ENCODE measurements at places on chromosomes 4 and X.

GRCh38 chrX:26597981-26598380, 382.0 kb downstream of the MAGEB5 start:
- DNase-seq: no peak

DNA sequence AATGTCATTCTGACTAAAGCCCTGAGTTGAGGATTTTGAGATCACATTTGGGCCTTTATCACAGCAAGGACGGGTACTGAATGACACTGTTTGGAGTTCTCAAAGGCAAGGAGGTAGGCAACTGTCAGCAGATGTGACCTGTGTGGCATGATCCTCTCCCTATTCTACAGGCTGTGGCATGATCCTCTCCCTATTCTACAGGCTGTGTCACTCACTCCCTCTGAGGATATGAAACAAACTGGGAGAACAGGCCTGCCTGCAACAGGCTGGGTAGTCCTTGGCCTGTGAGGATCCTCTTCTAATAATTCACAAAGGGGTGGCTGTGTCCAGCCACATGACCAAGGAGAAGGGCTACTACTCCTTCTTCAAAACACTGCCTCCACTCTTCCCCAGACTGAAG, 14.9 kb upstream of the TCEANC start:
- no peak for DNase-seq

GRCh38 chr4:81257021-81257420, 42.0 kb upstream of the PRKG2 start:
- DNase-seq: no peak

GRCh38 chrX:83508526-83509253, 600 bp downstream of the POU3F4 start:
- DNase-seq: peak; percentile 9

Measured in neural progenitor cell (in vitro differentiated cells).